ENCODE measurements at places on chromosomes 5 and 9.

DNA sequence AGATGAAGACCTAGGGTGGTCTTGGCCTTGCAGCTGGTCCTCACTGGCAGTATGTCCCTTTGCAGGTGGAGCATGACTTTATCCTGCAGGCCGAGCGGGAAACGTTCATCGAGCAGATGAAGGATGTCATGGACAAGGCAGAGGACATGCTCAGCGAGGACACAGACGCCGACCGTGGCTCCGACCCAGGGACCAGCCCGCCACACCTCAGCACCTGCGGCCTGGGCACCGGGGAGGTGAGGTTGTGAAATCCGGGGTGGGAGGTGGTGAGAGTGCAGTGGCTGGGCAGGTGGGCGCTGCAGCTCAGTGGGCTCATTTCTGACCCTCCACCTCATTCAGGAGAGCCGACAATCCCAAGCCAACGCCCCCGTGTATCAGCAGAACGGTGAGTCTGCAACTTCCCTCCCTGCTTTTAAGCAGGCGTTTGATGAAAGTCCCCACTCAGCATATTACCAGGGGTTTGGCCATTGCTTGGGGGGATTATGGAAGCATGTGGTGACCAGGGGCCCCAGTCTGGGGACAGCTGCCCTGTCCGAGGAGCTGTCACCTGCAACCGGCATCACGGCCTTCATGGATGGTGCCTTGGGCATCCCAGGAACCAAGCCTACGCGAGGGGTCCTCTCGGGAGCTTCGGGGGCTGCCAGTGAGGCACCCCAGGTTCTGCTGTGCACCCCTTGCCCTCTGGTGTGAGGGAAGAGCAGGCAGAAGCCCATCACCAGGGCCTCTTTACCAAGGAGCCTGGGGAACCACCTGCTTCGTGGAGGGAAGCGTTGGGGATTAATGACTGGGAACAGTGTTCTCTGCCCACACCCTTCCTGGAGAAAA lies 84.0 kb downstream of the WNK2 start:
- no peak for DNase-seq

DNA sequence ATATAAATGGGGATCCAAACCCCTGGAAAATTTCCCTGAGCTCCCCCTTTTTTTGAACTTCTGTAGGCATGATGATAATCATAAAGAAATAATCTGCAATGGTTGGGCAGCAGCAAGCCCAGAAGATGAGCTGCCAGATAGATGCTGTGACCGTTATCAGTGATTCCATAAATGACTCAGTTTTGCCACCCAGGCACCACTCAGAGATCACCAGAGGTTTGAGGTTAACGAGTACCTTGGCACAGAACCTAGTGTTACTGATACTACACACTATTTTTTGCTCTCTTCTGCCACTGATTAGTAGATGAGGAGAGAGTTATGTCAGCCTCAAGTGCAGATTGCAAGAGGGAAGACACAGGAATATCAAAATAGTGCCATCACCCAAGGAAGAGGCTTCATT lies 199.3 kb upstream of the PTGER4 start:
- no peak for DNase-seq

- DNase-seq: no peak
Measured at GRCh38 chr5:88886746-88887341, 3.9 kb upstream of the MEF2C start.

GRCh38 chr9:27247756-27248155 lies 49.2 kb downstream of the EQTN start:
- DNase-seq: no peak

GRCh38 chr5:150541895-150542294 lies 34.0 kb downstream of the NDST1 start:
- no peak for DNase-seq

DNA sequence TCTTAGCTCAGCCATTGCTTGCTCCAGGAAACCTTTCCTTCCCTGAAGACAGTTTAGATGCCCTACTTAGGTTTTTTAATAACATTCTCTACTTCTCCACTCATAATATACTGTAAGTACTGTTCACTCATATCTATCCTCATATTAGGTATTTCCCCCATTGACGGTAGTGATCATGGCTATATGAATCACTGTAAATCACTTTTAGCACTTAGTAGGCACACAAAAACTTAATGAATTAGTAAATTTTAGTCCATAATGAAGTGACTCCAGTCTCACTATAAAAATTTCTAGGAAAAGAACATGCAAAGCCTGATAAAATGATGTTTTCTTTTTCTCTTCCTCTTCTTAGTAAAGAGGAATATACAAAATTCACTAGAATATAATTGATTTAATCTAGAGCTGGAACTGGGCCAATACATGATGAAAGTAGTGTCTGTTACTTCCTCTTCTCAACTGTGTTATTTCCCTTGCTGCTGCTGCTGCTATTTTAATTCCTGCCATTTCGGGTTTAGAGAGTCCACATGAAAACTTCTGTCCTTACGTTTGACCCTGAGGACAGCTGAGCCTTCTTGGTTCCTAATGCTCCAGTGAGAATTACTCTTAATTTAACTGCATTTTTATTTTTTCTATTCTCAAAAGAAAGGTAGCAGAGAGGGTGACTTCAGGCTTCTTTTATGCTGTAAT lies 73.5 kb downstream of the LNPEP start:
- DNase-seq: no peak

GRCh38 chr9:26502311-26502710 lies 390.3 kb downstream of the CAAP1 start:
- DNase-seq: no peak

DNA sequence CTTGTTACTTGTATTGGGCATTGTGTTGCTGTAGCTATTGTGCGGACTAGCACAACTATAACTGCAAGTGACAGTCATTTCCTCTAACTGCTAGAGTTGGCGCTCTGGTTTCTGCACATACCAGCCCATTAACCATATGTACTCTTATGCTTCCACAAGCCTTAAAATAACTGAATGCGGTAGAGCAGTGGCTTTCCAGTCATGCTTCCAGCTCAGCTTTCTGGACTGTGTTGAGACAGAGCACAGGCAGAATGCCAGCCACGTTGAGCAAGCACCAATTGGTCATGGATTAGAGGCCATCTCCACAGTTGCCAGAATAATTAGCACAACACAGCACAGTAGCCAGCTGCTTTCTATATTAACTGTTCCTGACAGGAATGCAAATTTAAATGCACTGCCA lies 12.2 kb downstream of the INVS start:
- DNase-seq: no peak

DNA sequence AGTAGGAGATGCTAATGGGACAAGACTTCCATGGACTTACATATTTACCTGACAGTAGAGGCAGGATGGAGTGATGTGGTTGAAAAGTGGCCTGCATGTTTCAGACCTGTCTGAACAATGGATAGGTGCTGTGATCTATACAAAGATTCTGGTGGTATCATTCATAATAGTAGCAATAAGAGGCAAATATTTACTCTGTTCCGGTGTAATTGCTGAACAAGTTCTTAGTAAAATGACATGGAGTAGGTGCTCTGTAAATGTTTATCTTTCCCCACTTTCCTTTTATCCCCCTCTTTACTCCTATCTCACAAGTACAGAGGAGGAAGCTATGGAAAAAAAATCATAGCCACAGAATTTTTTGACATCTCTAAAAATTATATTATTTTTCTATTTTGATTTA lies 159.0 kb upstream of the SLC12A2 start:
- DNase-seq: no peak

GRCh38 chr9:93713716-93714115 lies 137.3 kb downstream of the PHF2 start:
- no peak for DNase-seq

GRCh38 chr9:124042201-124042721 lies 30.7 kb downstream of the LHX2 start:
- no peak for DNase-seq

- no peak for DNase-seq
Measured at GRCh38 chr9:28922891-28923290, 1349.6 kb upstream of the C9orf72 start.

GRCh38 chr5:14212838-14213237 lies 69.7 kb downstream of the TRIO start:
- DNase-seq: no peak

DNA sequence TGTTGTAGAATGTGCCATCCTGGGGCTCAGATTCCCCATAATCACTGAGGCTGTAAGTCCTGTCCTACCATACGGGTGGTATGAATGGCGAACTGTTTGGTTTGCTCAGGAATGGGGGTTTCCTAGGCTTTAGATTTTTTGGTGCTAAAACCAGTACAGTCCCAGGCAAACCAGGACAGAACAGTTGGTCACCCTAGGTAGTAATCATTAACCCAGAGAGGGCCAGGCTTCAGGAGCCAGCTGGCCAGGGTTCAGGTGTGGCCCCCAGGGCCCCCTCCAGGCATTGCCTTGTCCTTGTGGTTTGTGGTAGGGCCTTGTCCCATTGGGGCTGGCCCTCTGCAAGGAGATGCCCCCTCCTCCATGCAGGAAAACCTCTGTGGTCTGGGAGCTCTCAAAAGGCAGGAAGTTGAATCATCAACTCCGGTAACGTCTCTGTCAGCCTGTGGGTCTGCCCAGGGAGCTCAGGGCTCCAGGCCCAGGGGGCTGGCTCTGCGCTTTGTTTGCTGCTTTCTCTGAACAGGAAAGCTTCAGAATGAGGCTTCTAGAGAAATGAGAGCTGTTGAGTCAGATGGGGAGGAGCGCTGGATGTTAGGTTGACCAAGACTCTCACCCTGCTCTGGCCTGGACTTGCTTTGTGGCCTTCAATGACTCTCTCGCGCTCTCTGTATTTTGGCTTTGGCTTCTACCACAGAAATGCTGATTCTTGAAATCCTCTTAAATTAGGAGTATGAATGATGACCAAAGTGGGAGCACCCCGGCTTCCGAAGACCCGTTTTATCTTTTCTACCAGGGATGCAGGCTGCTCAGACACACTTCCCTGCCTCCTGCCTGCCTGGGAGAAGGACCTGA lies 22.2 kb upstream of the JADE2 start:
- no peak for DNase-seq

GRCh38 chr5:72121052-72121779 lies 13.9 kb downstream of the MAP1B start:
- no peak for DNase-seq

GRCh38 chr5:172370648-172371545 lies 83.4 kb downstream of the SH3PXD2B start:
- no peak for DNase-seq

DNA sequence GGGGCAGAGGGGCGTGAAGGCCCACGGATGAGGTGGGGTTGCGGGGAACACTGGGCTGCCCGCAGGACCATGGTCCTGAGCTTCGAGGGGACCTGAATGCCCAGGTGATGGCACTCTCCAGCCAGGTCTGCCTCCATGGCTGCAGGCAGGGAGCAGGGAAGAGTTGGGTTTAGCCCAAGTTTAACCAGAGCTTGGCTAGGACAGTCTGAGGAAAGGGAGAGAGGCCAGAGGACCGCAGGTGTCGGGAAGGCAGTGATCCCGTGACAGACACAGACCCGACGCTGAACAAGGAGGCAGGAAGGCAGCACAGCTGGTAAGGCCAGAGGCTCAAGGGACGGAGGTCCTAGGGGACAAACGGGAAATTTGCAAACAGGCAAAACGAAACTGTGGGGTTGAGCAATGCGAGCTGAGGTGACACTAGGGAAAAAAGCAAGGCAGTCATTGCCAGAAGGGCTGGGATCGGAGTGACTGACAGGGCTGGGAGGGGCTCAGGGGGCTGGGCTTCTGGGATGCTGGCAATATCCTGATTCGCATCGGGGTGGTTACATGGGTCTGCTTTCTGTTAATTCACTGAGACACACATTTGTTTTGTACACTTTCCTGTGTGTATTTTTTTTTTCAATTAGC lies 25.0 kb downstream of the ARPC5L start:
- DNase-seq: no peak

GRCh38 chr9:134227451-134228411 lies 63.4 kb upstream of the RNU6ATAC start:
- no peak for DNase-seq

GRCh38 chr5:24644761-24645160 lies at the start of gene CDH10:
CDH10 (minus strand) TSS chr5:24644978; CDS start chr5:24593490, 51,488 bp downstream.
- no peak for DNase-seq

DNA sequence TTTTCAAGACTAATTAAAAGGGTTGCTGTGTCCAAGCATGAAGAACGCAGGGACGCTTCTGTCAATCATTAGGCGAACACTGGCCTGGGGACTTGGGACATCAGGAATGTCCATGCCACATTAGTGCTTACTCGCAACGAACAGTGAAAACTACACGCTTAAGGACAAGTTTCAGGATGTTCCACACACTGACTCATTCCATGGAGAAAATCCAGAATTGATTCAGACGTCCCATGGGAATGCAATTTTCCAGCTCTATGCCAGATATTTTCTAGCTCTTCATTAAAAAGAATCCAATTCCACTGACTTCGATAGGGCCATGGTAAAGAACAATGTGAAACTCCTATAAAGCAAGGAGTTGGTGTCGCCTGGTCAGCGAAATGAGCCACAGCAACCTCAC lies 98.2 kb downstream of the CAMSAP1 start:
- no peak for DNase-seq

GRCh38 chr5:45205403-45205961 lies 396.7 kb downstream of the MRPS30 start:
- no peak for DNase-seq

DNA sequence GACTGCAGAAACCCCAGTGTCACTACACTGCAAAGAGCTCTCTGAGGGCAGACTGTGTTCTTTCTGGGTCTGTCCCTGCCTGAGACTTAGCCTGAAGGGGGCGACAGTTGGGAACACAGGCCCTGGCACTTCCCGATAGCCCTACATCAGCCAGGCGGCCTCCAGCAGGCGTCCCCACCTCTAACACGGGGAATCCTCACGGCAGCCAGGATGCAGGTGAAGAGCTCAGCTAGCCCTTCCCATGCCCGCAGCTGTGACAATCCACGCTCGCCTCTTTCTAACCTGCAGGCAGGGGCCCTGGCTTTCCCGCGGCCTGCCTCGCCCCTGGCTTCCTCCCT lies 5.9 kb downstream of the MED22 start:
- no peak for DNase-seq
